MM.1S (cell line): ENCODE measurements at places on chromosomes 13 and 19.

DNA sequence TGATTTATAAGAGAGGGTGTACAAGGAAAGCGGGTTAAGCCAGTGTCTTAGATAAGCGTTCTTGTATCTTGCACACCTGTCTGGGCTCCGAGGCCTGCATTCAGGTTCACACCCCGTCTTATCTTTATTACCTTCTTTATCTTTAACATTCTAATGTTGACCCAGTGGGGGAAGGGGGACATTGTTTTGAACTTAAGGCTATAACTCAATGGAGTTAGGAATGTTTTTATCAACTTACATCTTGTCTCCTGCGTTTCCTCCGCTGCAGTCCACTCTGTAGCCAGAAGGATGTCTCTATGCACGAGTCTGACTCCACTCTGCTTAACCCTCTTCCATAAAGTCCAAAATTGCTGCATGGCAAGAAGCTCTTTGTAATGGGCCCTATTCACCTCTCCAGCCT, 71.2 kb downstream of the FGF9 start:
- no peak overlapping the region for H3K4me3 ChIP-seq
- H3K27ac ChIP-seq = no peak overlapping the region
- no peaks in the 10 kb centered on the region for H3K27me3 ChIP-seq
- no peaks in the 10 kb centered on the region for H3K36me3 ChIP-seq
- no peak for DNase-seq

- no peak overlapping the region for H3K4me3 ChIP-seq
- no peaks in the 10 kb centered on the region for H3K27me3 ChIP-seq
- peaks cover 11% of the 10 kb centered on the region for H3K4me1 ChIP-seq
- H3K27ac ChIP-seq = no peak overlapping the region
- DNase-seq = no peak
Measured at GRCh38 chr13:48879854-48880253, 95.9 kb upstream of the FNDC3A start.

DNA sequence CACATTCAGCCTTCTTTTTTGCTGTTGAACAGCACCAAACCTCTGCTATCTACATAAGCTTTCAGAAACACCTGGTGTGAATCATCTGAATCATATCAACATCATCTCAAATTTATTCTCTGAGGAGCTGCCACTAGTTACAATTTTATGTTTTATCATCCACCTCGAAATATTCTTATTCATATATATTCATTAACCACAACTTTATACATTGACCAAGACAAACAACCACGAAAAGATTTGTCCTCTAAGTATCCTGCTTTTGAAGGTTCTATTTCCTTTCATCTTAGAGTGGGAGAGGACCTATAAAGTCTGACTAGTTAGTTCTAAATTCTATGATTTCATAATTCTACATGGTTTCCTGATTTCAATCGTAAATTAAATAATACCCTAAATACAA, 18.9 kb downstream of the ESD start:
- no peak overlapping the region for H3K27ac ChIP-seq
- H3K27me3 ChIP-seq = no peaks in the 10 kb centered on the region
- no peak overlapping the region for H3K4me3 ChIP-seq
- DNase-seq = no peak

GRCh38 chr19:22532388-22533300, 101.5 kb upstream of the ZNF492 start:
- no peak for DNase-seq
- no peaks in the 10 kb centered on the region for H3K27me3 ChIP-seq
- H3K36me3 ChIP-seq = no peaks in the 10 kb centered on the region
- no peaks in the 10 kb centered on the region for H3K4me1 ChIP-seq
- H3K27ac ChIP-seq = no peak overlapping the region
- H3K4me3 ChIP-seq = no peak overlapping the region

DNA sequence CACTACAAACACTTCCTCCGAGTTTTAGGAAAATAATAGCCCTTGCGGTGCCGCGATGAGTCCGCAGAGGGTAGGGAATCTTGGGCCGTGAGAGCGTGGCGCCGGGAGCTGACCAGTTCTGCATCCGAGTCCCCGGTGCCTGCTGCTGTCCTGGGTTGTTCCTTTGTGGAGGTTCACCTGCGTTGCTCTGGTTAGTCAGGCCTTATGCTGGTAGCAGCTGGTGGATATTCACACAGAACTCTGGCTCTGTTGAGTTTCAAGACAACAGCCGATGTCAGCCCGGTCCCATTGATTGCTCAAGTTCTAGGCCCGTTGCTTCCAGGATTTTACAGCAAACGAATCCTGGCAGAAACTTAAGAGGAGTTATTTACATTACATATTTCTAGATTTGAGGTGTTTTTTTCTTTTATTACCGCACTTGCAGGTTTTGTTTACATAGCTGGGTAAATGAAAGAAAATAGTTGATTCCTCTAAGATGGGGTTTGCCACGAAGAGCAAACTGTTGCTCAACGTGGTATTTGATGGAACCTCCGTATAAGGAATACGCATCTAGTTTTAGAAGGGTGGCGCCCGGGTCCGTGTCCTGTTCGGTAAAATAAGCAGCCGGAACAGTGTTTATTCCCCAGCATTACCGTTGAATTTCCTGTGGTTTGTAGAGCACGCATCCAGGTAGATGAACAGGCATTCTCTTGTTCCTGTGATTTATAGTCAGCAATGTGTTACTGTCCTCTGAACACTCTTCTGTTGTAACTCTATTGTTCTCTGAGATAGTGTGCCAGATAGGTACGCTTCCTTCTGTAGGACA, 1.3 kb downstream of the CLDN10 start:
- no peaks in the 10 kb centered on the region for H3K27me3 ChIP-seq
- H3K4me3 ChIP-seq = peak overlapping the region; percentile 50
- H3K27ac ChIP-seq = no peak overlapping the region
- no peak for DNase-seq
- no peaks in the 10 kb centered on the region for H3K36me3 ChIP-seq

- H3K4me1 ChIP-seq = no peaks in the 10 kb centered on the region
- H3K27me3 ChIP-seq = no peaks in the 10 kb centered on the region
- H3K36me3 ChIP-seq = no peaks in the 10 kb centered on the region
- no peak overlapping the region for H3K4me3 ChIP-seq
- DNase-seq = no peak
Measured at GRCh38 chr13:78317030-78317429, 286.3 kb downstream of the POU4F1 start.

- H3K27me3 ChIP-seq = 0 out of 2 replicates have a peak, but pooled peaks cover 12% of the 10 kb centered on the region
- DNase-seq = no peak
- H3K4me3 ChIP-seq = no peak overlapping the region
- H3K36me3 ChIP-seq = no peaks in the 10 kb centered on the region
- no peak overlapping the region for H3K27ac ChIP-seq
Measured at GRCh38 chr19:44738603-44739558, 9.6 kb upstream of the BCL3 start.

DNA sequence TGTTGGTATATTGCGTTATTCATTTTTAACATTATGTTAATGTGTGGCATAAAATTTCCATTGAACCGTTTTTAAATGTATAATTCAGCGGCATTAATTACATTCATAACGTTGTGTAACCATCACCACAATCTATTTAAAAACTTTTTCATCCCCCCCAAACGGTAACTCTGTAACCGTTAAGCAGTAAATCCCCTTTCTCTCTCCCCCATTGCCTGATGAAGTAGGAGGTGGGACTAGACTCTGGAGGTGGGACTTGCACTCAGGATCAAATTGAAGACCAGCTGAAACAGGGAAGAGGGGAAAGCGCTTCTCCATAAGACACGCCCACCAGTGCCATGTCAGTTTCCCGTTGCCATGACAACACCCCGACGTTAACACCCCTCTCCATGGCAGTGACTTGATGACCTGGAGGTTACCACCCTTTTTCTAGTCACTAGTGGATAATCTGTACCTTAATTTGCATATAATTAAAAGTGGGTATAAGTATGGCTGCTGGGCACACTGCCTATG, 16.8 kb downstream of the CLEC11A start:
- no peak for DNase-seq
- no peak overlapping the region for H3K4me3 ChIP-seq
- no peaks in the 10 kb centered on the region for H3K36me3 ChIP-seq
- no peak overlapping the region for H3K27ac ChIP-seq

GRCh38 chr19:46410205-46411087, 2.9 kb downstream of the CCDC8 start:
- no peak overlapping the region for H3K4me3 ChIP-seq
- H3K4me1 ChIP-seq = no peaks in the 10 kb centered on the region
- peaks cover 83% of the 10 kb centered on the region for H3K27me3 ChIP-seq
- DNase-seq = no peak

GRCh38 chr13:100512422-100512821, 76.2 kb downstream of the GGACT start:
- H3K36me3 ChIP-seq = no peaks in the 10 kb centered on the region
- H3K4me1 ChIP-seq = no peaks in the 10 kb centered on the region
- no peak for DNase-seq
- no peak overlapping the region for H3K27ac ChIP-seq
- no peak overlapping the region for H3K4me3 ChIP-seq

GRCh38 chr13:113084943-113085540, 20.5 kb upstream of the F7 start:
- no peak for DNase-seq
- H3K4me1 ChIP-seq = no peaks in the 10 kb centered on the region
- H3K27ac ChIP-seq = no peak overlapping the region
- H3K27me3 ChIP-seq = peaks cover 91% of the 10 kb centered on the region

DNA sequence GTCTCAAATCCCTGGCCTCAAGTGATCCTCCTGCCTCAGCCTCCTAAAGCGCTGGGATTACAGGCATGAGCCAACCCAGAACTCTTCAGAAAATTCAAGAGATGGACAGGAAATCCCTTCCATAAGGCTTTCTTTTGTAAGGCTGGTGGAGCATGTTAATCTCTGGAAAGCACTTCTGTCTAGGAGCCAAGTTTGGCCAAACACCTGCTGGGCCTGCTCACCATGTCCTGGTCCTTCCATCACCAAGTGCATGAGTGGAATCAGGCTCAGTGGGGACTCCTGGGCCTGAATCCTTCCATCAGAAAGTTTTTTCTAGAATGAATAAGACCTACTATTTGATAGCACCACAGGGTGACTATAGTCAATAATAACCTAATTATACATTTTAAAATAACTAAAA, 148.0 kb downstream of the DCLK1 start:
- no peak for DNase-seq
- H3K4me1 ChIP-seq = no peaks in the 10 kb centered on the region
- no peaks in the 10 kb centered on the region for H3K27me3 ChIP-seq

GRCh38 chr19:45852983-45853382, 10.0 kb downstream of the SYMPK start:
- H3K27me3 ChIP-seq = no peaks in the 10 kb centered on the region
- DNase-seq = no peak

DNA sequence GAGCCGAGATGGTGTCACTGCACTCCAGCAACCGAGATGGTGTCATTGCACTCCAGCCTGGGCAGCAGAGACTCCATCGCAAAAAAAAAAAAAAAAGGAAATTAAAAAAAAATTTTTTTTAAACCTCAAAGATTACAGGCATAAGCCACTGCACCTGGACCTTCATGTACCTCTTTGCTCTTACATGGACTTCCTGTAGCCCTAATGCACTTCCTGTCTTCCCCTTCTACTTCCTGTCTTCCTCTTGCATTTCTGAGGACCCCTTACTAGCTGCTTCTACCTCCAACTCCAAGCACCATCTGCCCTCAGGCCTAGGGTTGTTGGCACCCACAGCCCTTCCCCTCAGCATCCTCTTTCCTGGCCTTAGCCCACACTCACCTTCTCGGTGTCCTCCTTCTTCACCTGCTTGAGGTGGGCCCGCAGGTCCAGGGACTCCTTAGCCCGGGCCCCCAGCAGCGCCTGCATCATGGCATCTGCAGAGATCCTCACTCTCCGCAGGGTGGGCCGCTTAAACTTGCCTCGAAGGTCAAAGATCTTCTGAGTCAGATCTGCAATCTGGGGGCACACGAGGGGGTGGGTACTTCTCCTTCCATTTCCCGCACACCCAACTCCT, 3.8 kb downstream of the TNNI3 start:
- H3K27me3 ChIP-seq = peaks cover 37% of the 10 kb centered on the region
- H3K4me1 ChIP-seq = no peaks in the 10 kb centered on the region
- no peak overlapping the region for H3K27ac ChIP-seq

DNA sequence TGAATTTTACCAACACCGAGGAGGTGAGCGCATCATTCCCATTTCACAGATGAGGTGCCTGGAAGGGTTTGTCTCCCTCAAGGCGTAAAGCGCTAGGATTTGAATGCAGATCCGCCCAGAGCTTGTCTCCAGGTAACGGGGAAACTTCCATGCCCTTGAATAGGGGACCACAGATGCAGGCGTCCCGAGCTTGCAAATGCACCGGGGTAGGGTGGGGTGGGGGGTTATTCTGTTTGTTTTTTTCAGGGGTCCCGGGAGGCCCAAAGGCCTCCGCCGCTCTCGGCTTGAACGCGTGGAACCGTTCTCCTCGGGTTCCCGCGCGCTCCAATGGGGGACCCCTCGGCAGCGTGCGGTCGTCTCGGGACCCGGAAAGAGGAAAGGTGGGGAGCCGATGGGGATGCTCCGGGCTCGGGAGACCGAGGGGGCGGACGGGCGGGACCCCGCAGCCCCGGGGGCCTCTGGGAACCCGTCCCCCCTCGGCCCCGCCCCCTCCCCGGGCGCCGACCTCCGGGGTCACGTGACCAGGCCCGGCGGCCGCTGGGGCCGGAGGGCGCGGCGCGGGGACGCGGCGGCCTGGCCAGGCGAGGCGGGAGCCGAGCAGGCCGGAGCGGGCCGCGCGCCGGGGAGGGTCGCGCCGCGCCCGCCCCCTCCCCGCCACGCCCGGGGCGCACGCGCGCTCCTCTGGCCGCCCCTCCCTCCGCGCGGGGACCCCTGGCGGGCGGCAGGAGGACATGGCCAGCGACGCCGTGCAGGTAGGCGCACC, at the start of gene PKN1:
Gene PKN1, plus strand, starts transcription at position 516 of the 763 bp plus-strand sequence. Its CDS starts 216 bp downstream, at position 732.
- peak within 1 kb of the TSS; percentile 85 for H3K4me3 ChIP-seq
- H3K27me3 ChIP-seq = peaks cover 3% of the 10 kb centered on the region; the same call in 1 of the 2 replicates
- peak; percentile 62 for DNase-seq
- H3K4me1 ChIP-seq = peaks cover 8% of the 10 kb centered on the region; the same call in 1 of the 2 replicates
- no peaks in the 10 kb centered on the region for H3K36me3 ChIP-seq

DNA sequence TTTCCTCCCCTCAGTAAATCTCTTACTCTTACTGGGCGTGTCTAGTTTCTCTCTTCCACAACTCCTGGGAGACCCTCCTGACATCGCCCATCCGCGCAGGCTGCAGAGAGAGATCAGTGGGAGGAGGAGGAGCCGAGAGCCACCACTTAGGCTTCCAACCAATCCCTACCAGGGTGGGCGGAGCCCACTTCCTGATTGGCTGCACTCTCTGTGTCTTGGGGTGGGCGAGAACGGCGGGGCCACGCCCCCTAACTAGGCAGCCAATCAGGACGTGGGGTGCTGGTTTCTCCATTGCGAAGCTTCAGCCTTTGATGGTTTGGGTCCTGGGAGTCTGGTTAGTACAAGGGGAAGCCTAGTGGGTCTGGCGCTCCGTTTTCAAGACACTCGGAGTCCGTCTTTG, at the start of gene PMIS2:
Gene PMIS2, plus strand, starts transcription at position 326 of the 400 bp plus-strand sequence. CDS start 87 bp downstream, outside the sequence.
- H3K27ac ChIP-seq = no peak within 1 kb of the TSS
- no peaks in the 10 kb centered on the region for H3K36me3 ChIP-seq
- H3K27me3 ChIP-seq = peaks cover 84% of the 10 kb centered on the region
- no peak within 1 kb of the TSS for H3K4me3 ChIP-seq
- H3K4me1 ChIP-seq = no peaks in the 10 kb centered on the region
- DNase-seq = no peak

GRCh38 chr13:27419328-27419727, 5.1 kb upstream of the GTF3A start:
- no peaks in the 10 kb centered on the region for H3K27me3 ChIP-seq
- H3K4me3 ChIP-seq = no peak overlapping the region
- no peak overlapping the region for H3K27ac ChIP-seq
- DNase-seq = no peak

- no peak overlapping the region for H3K27ac ChIP-seq
- no peaks in the 10 kb centered on the region for H3K27me3 ChIP-seq
- peak overlapping the region; percentile 43 for H3K4me3 ChIP-seq
- no peaks in the 10 kb centered on the region for H3K4me1 ChIP-seq
- H3K36me3 ChIP-seq = no peaks in the 10 kb centered on the region
- no peak for DNase-seq
Measured at GRCh38 chr13:71865874-71866334, 1.1 kb downstream of the DACH1 start.
